D341Med (cell line): ENCODE measurements at places on chromosomes 13 and 19.

DNA sequence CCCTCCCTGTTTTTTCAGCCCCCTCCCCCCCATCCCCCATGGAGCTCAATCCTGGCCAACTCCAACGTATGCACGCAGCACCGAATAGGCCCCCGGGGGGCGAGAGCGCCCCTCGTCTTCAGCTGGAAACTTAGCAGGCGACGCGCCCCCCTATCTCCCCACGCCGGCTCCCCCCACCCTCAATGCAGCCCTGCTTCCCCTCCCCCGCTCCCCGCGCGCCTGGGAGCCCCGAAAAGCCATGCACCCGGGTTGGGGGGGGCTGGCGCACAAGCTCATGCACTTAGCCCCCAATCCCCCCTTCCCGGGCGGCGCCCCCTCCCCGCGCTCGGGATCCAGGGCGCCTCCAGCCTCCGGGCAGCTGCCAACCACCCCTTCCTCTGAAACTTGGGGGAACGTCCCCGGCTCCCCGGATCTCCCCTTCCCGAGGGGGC lies 508 bp downstream of the ZBTB7A start:
- no peak for DNase-seq

DNA sequence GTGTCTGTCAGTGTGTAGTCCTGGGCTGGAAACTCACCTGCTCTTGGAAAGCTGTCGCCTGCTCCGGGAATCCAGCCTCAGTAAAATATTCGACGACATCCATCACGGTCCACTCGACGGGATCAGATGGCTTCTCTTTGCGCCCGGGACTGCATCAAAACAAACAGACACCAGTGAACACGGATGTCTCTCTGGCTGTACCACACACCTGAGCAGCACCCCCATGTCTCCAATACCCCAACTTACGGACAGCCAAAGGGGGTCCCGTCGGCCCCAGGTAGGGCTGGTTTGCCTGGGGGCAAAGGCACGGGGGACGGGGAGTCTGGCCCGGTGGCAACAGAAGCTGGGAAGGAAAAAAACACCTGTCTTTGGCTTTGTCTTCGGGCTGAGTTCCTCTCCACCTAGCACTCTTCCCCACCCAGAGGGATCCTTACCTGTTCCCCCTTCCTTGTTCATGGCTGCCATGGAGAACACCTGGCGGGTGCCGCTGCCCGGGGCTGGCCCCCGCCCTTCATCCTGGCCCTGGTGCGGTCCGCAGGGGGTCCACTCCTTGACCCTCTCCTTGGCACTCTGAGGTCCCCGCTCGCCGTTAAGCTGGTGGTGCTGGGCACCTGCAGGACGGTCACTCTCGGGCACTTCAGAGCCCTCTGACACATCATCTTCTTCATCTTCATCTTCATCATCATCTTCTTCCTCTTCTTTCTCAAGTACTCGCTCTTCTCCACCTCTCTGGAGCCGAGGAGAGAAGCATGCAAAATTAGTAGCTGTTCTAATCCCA lies 1.7 kb downstream of the SAMD1 start:
- no peak for DNase-seq

GRCh38 chr19:48617146-48617937 lies 1.6 kb downstream of the RPL18 start:
- DNase-seq = no peak

DNA sequence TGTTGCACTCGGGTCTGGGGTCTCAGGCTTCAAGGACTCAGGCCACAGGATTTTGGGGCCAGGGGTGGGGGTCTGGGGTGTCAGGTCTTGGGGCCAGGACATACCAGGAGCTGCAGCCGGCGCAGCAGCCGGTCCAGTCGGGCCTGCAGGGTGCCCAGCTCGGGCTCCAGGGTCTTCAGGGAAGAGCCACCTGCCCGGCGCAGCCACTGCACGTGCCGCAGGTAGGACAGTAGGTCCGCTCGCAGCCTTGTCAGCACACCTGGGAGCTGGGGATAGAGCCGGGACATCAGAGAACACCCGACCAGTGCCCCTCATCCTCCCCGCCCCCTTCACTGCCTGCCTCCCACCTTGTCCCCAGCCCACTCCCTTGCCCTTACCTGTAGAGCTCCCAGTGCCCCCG lies 2.2 kb downstream of the IL11 start:
- no peak for DNase-seq
